Immature natural killer cell (primary cell): ENCODE measurements at places on chromosomes 1 and 21. TPM values are rescaled to one million over a fixed set of nuclear protein-coding genes. Genes with fewer than 3 reads are reported as not detected.

The VPS72 gene
- 68.7 TPM for polyA plus RNA-seq

The RBP7 gene
- not detected for polyA plus RNA-seq

The ESRRG gene
- not detected for polyA plus RNA-seq

The GPR3 gene
- not detected for polyA plus RNA-seq

The LCE2D gene
- polyA plus RNA-seq, result not detected

The MYBPH gene
- polyA plus RNA-seq, result not detected

The AGBL4 gene
- polyA plus RNA-seq, result not detected

The RRP1B gene
- 4.9 TPM for polyA plus RNA-seq

DNA sequence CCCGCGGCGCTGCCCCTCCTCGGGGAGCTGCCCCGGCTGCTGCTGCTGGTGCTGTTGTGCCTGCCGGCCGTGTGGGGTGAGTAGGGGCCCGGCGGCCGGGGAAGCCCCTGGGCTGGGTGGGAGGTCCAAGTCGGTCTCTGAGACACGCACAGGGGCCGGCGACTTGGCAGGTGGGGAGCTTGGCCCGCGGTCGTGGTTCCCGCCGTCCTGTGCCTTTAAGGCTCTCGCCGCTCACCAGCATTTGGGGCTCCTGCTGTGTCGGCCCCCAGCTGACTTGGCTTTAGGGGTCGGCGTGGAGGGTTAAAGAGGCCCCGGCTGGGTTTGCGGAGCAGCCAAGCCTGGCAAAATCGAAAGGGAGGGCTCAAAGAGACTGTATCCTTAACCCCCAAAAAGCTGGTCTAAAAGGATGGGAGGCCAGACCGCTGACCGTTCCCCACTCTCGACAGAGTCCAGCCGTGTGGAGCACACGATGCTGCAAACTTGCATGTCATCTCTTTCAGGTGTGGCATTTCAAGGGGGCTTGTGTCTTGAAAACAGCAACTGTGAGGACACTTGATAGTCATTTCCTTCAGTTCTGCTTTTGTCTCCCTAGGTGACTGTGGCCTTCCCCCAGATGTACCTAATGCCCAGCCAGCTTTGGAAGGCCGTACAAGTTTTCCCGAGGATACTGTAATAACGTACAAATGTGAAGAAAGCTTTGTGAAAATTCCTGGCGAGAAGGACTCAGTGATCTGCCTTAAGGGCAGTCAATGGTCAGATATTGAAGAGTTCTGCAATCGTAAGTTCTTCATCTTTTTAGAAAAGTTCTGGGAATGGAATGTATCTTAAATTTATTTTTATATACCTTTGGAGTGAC is 540 bp downstream of the CD55 start:
- no peak for DNase-seq
- peaks cover 54% of the 10 kb centered on the region for H3K4me1 ChIP-seq
- peak overlapping the region; percentile 98 for H3K27ac ChIP-seq

- DNase-seq, result no peak
- H3K27me3 ChIP-seq, result peaks cover under 1% of the 10 kb centered on the region
- peaks cover 13% of the 10 kb centered on the region for H3K4me1 ChIP-seq
- H3K4me3 ChIP-seq, result no peak overlapping the region
Observed at GRCh38 chr21:44564099-44564498, 5.5 kb upstream of the KRTAP10-3 start.

DNA sequence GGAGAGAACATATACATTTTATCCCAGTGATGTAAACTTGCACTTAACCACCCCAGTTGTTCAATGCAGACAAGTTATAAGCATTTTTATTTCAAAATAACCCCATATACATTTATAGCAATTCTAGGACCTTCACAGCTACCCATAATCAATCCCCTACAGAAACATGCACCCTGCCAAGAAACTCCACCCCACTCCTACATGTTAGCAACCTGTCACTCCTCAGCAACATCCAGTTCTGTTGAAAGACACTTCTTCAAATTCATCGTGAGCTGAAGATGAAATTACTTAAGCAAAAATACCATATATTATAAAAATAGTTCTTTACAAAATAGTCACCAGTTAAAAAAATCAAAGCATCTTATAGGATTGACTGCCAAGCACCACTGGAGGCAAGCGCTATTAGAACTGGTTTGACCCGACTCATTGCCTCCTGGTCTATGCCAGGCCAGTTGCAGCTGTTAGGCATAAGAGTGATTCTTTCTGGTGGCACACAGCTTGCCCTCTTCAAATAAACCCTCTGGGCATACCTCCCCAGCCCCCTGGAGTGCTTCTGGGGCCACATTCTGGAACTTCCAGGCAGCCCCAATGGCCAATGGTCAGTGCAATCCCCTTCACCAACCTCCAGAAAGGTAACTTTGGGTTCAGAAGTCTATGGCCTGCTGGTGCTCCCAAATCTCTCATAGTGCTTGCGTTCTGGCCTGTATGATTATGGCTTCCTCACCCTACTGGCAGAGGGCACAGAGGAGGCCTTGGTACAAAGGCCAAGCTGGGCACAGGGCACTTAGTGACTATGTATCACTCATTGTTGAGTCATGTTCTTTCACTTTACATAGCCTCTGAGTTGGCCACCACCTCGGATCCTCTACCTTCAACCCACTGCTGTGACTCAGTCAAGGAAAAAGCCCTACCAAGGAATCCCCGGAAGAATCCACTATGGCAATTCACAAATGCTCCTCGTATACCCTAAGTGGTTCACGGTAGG is 72.2 kb upstream of the RALGPS2 start:
- H3K27ac ChIP-seq, result no peak overlapping the region
- no peaks in the 10 kb centered on the region for H3K4me1 ChIP-seq
- H3K4me3 ChIP-seq, result no peak overlapping the region
- H3K27me3 ChIP-seq, result no peaks in the 10 kb centered on the region
- DNase-seq, result no peak

GRCh38 chr1:180228648-180229482 is 1.2 kb upstream of the LHX4 start:
- H3K4me3 ChIP-seq, result peak overlapping the region; percentile 79
- H3K36me3 ChIP-seq, result no peaks in the 10 kb centered on the region
- H3K27ac ChIP-seq, result no peak overlapping the region
- H3K4me1 ChIP-seq, result peaks cover 21% of the 10 kb centered on the region

GRCh38 chr1:64678366-64678765 is 66.5 kb upstream of the RAVER2 start:
- no peak for DNase-seq
- no peaks in the 10 kb centered on the region for H3K27me3 ChIP-seq
- H3K36me3 ChIP-seq, result no peaks in the 10 kb centered on the region

- H3K36me3 ChIP-seq, result no peaks in the 10 kb centered on the region
- no peak overlapping the region for H3K4me3 ChIP-seq
- no peak overlapping the region for H3K27ac ChIP-seq
- DNase-seq, result no peak
- peaks cover 1% of the 10 kb centered on the region for H3K27me3 ChIP-seq
Observed at GRCh38 chr21:44331650-44332307, 7.4 kb downstream of the CFAP410 start.

GRCh38 chr1:9233942-9234222 is 692 bp upstream of the H6PD start:
- H3K27me3 ChIP-seq, result peaks cover 9% of the 10 kb centered on the region
- peak overlapping the region; percentile 91 for H3K4me3 ChIP-seq
- H3K36me3 ChIP-seq, result no peaks in the 10 kb centered on the region
- H3K27ac ChIP-seq, result peak overlapping the region; percentile 95
- DNase-seq, result no peak
- H3K4me1 ChIP-seq, result peaks cover 27% of the 10 kb centered on the region

- peaks cover 7% of the 10 kb centered on the region for H3K27me3 ChIP-seq
- H3K4me1 ChIP-seq, result no peaks in the 10 kb centered on the region
- no peaks in the 10 kb centered on the region for H3K36me3 ChIP-seq
- no peak for DNase-seq
- no peak overlapping the region for H3K27ac ChIP-seq
Observed at GRCh38 chr1:57517587-57518374, 93.9 kb upstream of the DAB1 start.

- H3K27ac ChIP-seq, result peak overlapping the region; percentile 31
- peaks cover 40% of the 10 kb centered on the region for H3K4me1 ChIP-seq
- DNase-seq, result no peak
- H3K4me3 ChIP-seq, result no peak overlapping the region
- H3K27me3 ChIP-seq, result no peaks in the 10 kb centered on the region
Observed at GRCh38 chr1:175178056-175178455, 14.5 kb downstream of the KIAA0040 start.

- H3K36me3 ChIP-seq, result peaks cover 28% of the 10 kb centered on the region
- DNase-seq, result peak; percentile 43
- H3K4me3 ChIP-seq, result peak overlapping the region; percentile 28
Observed at GRCh38 chr1:220113136-220113695, 19.3 kb downstream of the IARS2 start.

- DNase-seq, result no peak
- H3K27ac ChIP-seq, result no peak overlapping the region
- no peak overlapping the region for H3K4me3 ChIP-seq
Observed at GRCh38 chr1:118335331-118335732, 150.3 kb upstream of the SPAG17 start.

- peak overlapping the region; percentile 62 for H3K27ac ChIP-seq
- DNase-seq, result no peak
- H3K4me1 ChIP-seq, result peaks cover 11% of the 10 kb centered on the region
- no peak overlapping the region for H3K4me3 ChIP-seq
Observed at GRCh38 chr1:156836041-156836654, 19.5 kb upstream of the SH2D2A start.

DNA sequence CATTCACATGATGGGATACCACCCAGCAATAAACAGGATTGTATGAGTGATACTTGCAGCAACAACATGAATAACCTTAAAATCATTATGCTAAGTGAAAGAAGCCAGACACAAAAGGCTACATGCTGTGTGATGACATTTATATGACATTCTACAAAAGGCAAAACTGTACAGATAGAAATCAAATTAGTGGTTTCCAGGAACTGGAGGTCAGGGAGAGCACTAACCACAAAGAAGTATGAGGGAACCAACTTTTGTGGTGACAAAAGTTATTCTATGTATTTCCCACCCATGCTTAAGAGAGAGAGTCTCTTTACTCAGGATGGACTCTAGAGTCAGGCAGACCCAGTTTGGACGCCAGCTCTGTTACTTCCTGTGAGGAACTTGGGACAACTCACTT is 364.5 kb upstream of the DAB1 start:
- H3K27me3 ChIP-seq, result peaks cover 5% of the 10 kb centered on the region
- no peaks in the 10 kb centered on the region for H3K4me1 ChIP-seq
- H3K4me3 ChIP-seq, result no peak overlapping the region
- DNase-seq, result no peak
- no peak overlapping the region for H3K27ac ChIP-seq

- no peaks in the 10 kb centered on the region for H3K4me1 ChIP-seq
- H3K27ac ChIP-seq, result no peak overlapping the region
- no peak for DNase-seq
- H3K4me3 ChIP-seq, result no peak overlapping the region
- H3K36me3 ChIP-seq, result peaks cover 13% of the 10 kb centered on the region
Observed at GRCh38 chr1:116092752-116093489, 18.3 kb upstream of the MAB21L3 start.

- DNase-seq, result no peak
- peaks cover 2% of the 10 kb centered on the region for H3K27me3 ChIP-seq
- H3K4me3 ChIP-seq, result no peak overlapping the region
- peaks cover 6% of the 10 kb centered on the region for H3K4me1 ChIP-seq
Observed at GRCh38 chr1:172887162-172887561, 163.6 kb downstream of the TNFSF18 start.

GRCh38 chr1:115374598-115374997 is 36.5 kb upstream of the NGF start:
- H3K27ac ChIP-seq, result no peak overlapping the region
- H3K36me3 ChIP-seq, result no peaks in the 10 kb centered on the region
- H3K4me3 ChIP-seq, result no peak overlapping the region
- no peak for DNase-seq
- no peaks in the 10 kb centered on the region for H3K4me1 ChIP-seq
- H3K27me3 ChIP-seq, result peaks cover 2% of the 10 kb centered on the region

GRCh38 chr1:28966617-28967016 is 52.2 kb downstream of the EPB41 start:
- H3K4me1 ChIP-seq, result peaks cover 72% of the 10 kb centered on the region
- no peak for DNase-seq
- no peaks in the 10 kb centered on the region for H3K27me3 ChIP-seq
- no peaks in the 10 kb centered on the region for H3K36me3 ChIP-seq

GRCh38 chr1:30384286-30385245 is 338.8 kb downstream of the MATN1 start:
- no peak overlapping the region for H3K4me3 ChIP-seq
- H3K4me1 ChIP-seq, result no peaks in the 10 kb centered on the region
- DNase-seq, result no peak
- H3K36me3 ChIP-seq, result no peaks in the 10 kb centered on the region
- H3K27ac ChIP-seq, result no peak overlapping the region

- H3K36me3 ChIP-seq, result no peaks in the 10 kb centered on the region
- H3K27ac ChIP-seq, result no peak overlapping the region
- no peak overlapping the region for H3K4me3 ChIP-seq
- DNase-seq, result no peak
Observed at GRCh38 chr1:182146286-182146685, 84.8 kb upstream of the ZNF648 start.

DNA sequence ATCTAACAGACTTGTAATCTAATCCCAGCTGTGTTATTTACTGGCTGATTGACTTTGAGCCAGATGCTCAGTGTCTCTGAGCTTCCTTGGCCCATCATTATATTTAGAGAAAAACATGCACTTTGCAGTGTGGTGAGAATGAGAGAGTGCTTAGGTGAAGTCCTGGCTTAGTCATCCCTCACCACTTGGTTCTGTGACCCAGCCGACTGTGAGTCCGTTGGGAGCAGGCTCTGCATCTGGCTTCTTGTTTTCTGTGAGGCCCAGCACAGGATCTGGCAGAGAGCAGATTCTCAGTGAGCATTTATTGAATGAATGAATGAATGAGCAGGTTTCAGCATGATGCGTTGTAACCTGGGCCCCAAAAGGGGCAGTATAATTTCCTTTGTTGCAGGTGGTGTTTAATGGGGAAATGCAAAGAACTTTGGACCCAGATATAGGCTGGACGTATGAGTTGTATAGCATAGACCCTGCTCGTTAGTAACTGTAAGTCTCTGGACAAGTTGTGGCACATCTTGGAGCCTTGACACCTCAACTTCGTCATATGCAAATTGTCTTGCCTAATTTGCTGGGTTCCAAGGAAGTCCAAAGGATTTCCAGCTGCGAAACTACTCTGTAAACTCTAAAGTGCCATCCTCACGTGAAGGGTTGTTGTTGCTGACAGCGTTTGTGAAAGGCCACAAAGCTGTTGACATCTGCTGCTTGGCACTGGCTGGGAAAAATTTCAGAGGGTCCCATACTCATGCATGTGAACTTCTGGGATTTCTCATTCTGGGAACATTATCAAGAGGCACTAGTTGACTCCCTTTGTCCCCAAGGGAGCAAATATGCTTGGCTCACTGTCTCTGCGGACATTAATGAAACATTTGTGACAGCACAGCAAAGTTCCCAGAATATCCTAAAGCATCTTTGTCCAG is 138.8 kb upstream of the USP24 start:
- no peak overlapping the region for H3K4me3 ChIP-seq
- no peak for DNase-seq
- H3K36me3 ChIP-seq, result no peaks in the 10 kb centered on the region
- peaks cover 11% of the 10 kb centered on the region for H3K27me3 ChIP-seq
- no peaks in the 10 kb centered on the region for H3K4me1 ChIP-seq

DNA sequence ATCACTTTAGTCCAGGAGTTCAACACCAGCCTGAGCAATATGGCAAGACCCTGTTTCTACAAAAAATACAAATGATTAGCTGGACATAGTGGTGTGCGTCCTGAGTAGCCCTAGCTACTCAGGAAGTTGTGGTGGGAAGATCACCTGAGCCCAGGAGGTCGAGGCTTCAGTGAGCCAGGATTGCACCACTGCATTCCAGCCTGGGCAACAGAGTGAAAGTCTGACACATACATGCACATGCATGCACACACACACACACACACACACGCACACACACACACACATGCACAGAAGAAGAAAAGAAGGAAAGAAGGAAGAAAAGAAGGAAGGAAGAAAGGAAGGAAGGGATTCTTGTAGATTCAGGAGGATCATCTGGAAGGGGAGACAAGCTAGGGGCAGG is 104.4 kb upstream of the USP25 start:
- no peaks in the 10 kb centered on the region for H3K4me1 ChIP-seq
- no peak overlapping the region for H3K4me3 ChIP-seq
- H3K27ac ChIP-seq, result no peak overlapping the region
- no peak for DNase-seq
- H3K36me3 ChIP-seq, result no peaks in the 10 kb centered on the region
- H3K27me3 ChIP-seq, result no peaks in the 10 kb centered on the region
